ENCODE measurements at places on chromosomes 2 and 18.

DNA sequence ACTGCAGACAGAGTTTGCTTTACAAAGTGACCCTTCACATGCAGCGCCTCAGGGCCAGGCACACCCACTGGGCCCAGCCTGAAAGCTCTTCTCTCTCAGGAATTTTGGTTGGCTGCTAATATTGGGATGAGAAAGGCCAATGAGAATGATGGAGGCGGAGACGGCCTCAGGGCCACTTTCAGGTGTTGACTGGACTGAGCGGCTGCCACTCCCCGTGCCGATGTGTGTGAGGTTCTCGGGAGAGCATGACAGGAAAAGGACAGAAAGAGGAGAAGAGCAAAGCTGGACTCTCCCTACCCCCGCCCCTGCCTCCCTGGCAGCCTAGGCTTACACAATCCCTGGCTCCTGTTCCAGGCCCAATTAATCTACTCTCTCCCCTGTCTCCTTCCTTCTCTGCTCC is 155.7 kb downstream of the CELF4 start:
- no peaks in the 10 kb centered on the region for H3K36me3 ChIP-seq
- H3K27me3 ChIP-seq = no peaks in the 10 kb centered on the region
- H3K4me3 ChIP-seq = no peak overlapping the region
- DNase-seq = no peak

GRCh38 chr2:169050476-169051240 is 18.7 kb upstream of the DHRS9 start:
- H3K27me3 ChIP-seq = no peaks in the 10 kb centered on the region
- H3K4me3 ChIP-seq = no peak overlapping the region
- no peak overlapping the region for H3K27ac ChIP-seq
- DNase-seq = no peak

- DNase-seq = no peak
- peaks cover 10% of the 10 kb centered on the region for H3K27me3 ChIP-seq
- H3K4me3 ChIP-seq = no peak overlapping the region
Measured at GRCh38 chr2:551621-552020, 125.6 kb downstream of the TMEM18 start.

GRCh38 chr2:171524018-171524401 is 1.7 kb downstream of the CYBRD1 start:
- no peaks in the 10 kb centered on the region for H3K36me3 ChIP-seq
- no peaks in the 10 kb centered on the region for H3K27me3 ChIP-seq
- peaks cover 48% of the 10 kb centered on the region for H3K4me1 ChIP-seq
- H3K27ac ChIP-seq = peak overlapping the region; percentile 99
- peak overlapping the region; percentile 100 for H3K4me3 ChIP-seq

- no peaks in the 10 kb centered on the region for H3K27me3 ChIP-seq
- DNase-seq = no peak
- peak overlapping the region; percentile 49 for H3K27ac ChIP-seq
- H3K36me3 ChIP-seq = peaks cover 78% of the 10 kb centered on the region
Measured at GRCh38 chr2:218228366-218229090, 11.5 kb downstream of the ARPC2 start.

- H3K36me3 ChIP-seq = no peaks in the 10 kb centered on the region
- no peak overlapping the region for H3K4me3 ChIP-seq
- H3K4me1 ChIP-seq = no peaks in the 10 kb centered on the region
- DNase-seq = no peak
- H3K27ac ChIP-seq = no peak overlapping the region
Measured at GRCh38 chr18:46362533-46362932, 258.3 kb downstream of the HAUS1 start.

DNA sequence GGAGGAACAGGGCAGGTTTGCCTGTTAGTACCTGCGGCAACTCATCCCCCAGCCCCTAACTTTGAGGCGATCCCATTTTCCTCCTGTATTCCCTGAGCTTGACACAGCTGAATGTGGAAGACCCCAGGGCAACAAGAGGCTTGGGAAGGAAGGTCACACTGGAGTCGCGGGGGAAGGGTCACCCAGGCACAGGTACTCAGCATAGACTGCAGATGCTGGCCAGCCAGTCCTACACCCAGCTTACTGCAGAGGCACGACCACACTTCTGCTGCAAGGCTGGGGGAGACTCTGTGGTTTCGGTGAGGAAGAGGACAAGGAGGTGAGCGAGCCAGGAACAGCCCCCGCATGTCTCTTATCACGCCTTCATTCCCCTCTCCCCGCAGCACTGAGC is 91.5 kb downstream of the MALT1 start:
- H3K27ac ChIP-seq = no peak overlapping the region
- no peak for DNase-seq
- H3K4me3 ChIP-seq = no peak overlapping the region
- H3K27me3 ChIP-seq = no peaks in the 10 kb centered on the region
- H3K36me3 ChIP-seq = no peaks in the 10 kb centered on the region
- peaks cover 5% of the 10 kb centered on the region for H3K4me1 ChIP-seq

DNA sequence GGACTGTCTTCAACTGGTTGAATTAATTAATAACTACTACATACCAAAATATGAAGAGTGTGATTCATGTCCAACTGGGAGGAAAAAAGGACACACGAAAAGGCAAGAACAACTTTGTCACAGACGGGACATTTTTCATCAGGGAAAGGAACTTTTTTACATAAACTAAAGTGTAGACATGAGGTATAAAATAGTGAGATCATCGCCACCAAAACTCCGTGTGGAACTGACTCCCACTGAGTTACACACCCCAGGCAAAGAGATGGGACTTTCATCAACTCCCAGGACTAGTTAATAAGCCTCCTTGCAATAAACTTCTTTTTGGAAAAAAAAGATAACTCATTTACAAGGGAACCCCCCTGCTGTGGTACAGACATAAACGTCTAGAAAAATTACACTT is 12.9 kb upstream of the NMI start:
- no peaks in the 10 kb centered on the region for H3K4me1 ChIP-seq
- no peaks in the 10 kb centered on the region for H3K36me3 ChIP-seq
- no peaks in the 10 kb centered on the region for H3K27me3 ChIP-seq
- H3K27ac ChIP-seq = no peak overlapping the region
- DNase-seq = no peak
- no peak overlapping the region for H3K4me3 ChIP-seq

GRCh38 chr18:76460482-76460881 is 34.6 kb downstream of the ZNF516 start:
- H3K4me3 ChIP-seq = no peak overlapping the region
- DNase-seq = no peak
- peaks cover 18% of the 10 kb centered on the region for H3K4me1 ChIP-seq
- peak overlapping the region; percentile 53 for H3K27ac ChIP-seq

DNA sequence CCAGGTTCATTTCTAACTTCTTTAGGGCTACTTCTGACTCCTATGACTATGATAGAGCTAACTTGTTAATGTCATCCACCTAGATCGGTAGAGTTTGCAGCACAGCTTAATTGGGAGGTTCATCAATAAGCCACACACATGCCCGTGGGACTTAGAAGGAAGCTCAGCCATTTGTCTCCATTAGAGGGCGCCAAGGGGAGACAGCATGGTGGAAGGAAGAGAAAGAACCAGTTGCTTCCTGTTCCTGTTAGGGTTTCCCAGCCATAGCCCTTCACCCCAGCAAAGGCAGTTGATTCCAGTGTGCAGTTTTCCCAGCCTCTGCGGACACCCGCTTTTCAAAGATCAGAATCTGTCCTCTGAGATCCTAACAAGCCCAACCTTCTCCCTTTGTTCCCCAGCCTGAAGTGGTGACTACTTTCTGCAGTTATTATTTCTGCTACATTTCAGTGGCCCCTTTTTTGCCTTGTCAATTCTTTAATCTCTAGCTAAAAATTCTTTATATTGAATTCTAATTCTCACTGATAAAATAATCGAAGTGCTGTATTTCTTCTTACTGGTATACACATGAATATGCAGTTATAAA is 30.3 kb downstream of the MAIP1 start:
- H3K4me3 ChIP-seq = no peak overlapping the region
- no peak for DNase-seq
- no peak overlapping the region for H3K27ac ChIP-seq
- no peaks in the 10 kb centered on the region for H3K36me3 ChIP-seq
- H3K4me1 ChIP-seq = no peaks in the 10 kb centered on the region

- H3K27me3 ChIP-seq = no peaks in the 10 kb centered on the region
- DNase-seq = no peak
- H3K4me1 ChIP-seq = no peaks in the 10 kb centered on the region
- H3K27ac ChIP-seq = no peak overlapping the region
- no peak overlapping the region for H3K4me3 ChIP-seq
Measured at GRCh38 chr18:75844146-75844545, 416.6 kb upstream of the SMIM21 start.

- peaks cover 26% of the 10 kb centered on the region for H3K4me1 ChIP-seq
- H3K27me3 ChIP-seq = no peaks in the 10 kb centered on the region
- no peak overlapping the region for H3K4me3 ChIP-seq
- H3K36me3 ChIP-seq = no peaks in the 10 kb centered on the region
- no peak for DNase-seq
Measured at GRCh38 chr2:201847481-201847880, 41.1 kb downstream of the CDK15 start.

DNA sequence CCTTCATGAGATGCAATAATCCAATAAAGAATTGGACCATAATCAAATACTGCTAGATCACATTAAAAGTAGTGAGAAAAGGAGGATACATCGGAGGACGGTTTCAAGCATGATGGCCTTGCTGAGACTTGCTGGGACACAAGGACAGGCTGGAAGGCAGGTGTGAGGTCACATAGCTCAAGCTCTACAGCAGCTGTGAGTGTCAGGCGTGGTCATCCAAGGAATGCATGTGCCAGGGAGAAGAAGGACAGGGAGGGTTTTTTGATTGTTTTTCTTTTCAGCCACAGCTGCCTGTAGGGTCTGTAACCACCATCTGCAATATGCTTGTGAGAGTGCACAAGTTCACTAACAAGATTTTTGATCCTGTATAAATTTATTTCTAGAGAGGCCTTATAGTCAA is 57.6 kb downstream of the BMP10 start:
- H3K4me1 ChIP-seq = peaks cover 20% of the 10 kb centered on the region
- H3K4me3 ChIP-seq = no peak overlapping the region
- no peaks in the 10 kb centered on the region for H3K27me3 ChIP-seq
- H3K36me3 ChIP-seq = no peaks in the 10 kb centered on the region
- no peak for DNase-seq

GRCh38 chr2:66845307-66845706 is 410.4 kb downstream of the MEIS1 start:
- H3K27me3 ChIP-seq = no peaks in the 10 kb centered on the region
- H3K4me1 ChIP-seq = peaks cover 31% of the 10 kb centered on the region
- H3K36me3 ChIP-seq = no peaks in the 10 kb centered on the region
- DNase-seq = no peak
- no peak overlapping the region for H3K27ac ChIP-seq

DNA sequence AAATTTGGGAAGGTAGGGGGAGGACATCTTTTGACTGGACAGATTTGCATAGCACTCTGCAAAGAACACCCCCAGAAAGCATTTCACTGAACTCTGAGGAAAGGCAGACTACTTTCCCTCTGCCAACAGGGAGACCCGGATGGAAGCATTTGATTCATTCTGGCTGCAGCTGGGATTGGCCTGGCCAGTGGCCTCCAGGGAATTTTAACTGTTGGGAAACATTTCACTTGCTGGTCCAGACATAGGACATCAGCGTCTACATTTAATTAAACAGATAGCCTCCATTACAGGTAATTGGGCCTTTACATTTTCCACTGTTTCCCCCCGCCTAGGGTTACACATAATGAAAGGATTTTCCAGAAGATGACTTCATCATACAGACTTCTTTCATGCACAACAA is 92.8 kb downstream of the MARCHF4 start:
- H3K4me3 ChIP-seq = no peak overlapping the region
- DNase-seq = no peak
- peaks cover 12% of the 10 kb centered on the region for H3K4me1 ChIP-seq
- H3K36me3 ChIP-seq = no peaks in the 10 kb centered on the region

DNA sequence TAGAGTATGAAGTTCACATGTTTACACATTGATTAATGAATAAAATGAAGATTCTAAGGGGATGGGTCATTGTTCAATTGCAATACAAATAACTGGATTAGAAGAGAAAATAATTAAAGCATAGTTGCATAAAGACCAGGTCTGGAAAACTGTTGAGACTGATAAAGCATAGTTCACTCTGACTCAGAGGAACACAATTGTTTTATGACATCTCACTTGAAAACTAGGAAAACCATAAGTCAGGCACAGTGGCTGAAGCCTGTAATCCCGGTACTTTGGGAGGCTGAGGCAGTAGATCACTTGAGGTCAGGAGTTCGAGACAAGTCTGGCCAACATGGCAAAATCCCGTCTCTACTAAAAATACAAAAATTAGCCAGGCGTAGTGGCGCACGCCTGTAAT is 46.7 kb downstream of the PLA2R1 start:
- H3K27ac ChIP-seq = no peak overlapping the region
- H3K4me1 ChIP-seq = no peaks in the 10 kb centered on the region
- DNase-seq = no peak
- H3K36me3 ChIP-seq = peaks cover 48% of the 10 kb centered on the region
- no peaks in the 10 kb centered on the region for H3K27me3 ChIP-seq

DNA sequence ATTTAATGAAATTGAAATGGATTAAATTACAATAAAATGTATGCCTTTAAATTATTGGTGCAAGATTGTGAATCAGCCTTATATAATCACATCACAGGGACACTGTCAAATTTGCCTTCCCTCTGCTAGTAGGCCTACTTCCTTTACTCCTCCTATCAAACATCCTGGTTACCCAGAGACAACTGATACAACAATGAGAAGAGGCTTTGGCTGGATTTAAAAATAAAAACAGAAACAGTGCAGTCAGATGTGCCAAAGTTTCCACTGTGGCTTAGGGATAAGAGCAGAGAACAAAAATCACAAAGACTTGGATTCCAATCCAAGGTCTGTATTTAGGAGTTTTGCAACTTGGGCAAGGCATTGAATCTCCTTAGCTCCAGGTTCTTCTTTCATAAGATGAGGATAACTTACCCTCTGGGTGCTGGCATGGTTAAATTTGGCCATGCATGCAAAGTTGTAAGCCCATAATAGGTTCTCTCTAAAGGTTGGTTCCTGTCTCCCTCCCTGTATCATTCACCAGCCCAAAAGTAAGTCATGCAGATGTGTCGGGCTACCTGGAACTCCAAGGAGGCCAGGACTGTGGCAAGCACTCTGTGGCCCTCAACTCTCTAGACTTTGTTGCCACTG is 99.3 kb upstream of the LRATD1 start:
- DNase-seq = no peak
- H3K27ac ChIP-seq = no peak overlapping the region
- H3K4me3 ChIP-seq = no peak overlapping the region
- H3K27me3 ChIP-seq = no peaks in the 10 kb centered on the region
- H3K4me1 ChIP-seq = no peaks in the 10 kb centered on the region
- no peaks in the 10 kb centered on the region for H3K36me3 ChIP-seq

- no peak for DNase-seq
- peaks cover 18% of the 10 kb centered on the region for H3K36me3 ChIP-seq
- H3K27me3 ChIP-seq = no peaks in the 10 kb centered on the region
- no peak overlapping the region for H3K27ac ChIP-seq
- H3K4me3 ChIP-seq = no peak overlapping the region
- H3K4me1 ChIP-seq = peaks cover 25% of the 10 kb centered on the region
Measured at GRCh38 chr18:9215221-9215933, 78.8 kb downstream of the ANKRD12 start.

All from tibial artery (tissue), 4 donors.